ENCODE measurements at places on chromosomes 7 and 10. TPM values are rescaled to one million over a fixed set of nuclear protein-coding genes. Genes with fewer than 3 reads are reported as not detected.

Gene GARIN1A
- total RNA-seq: not detected

- DNase-seq: peak; percentile 67
Observed at GRCh38 chr10:17989908-17990767, 38.4 kb downstream of the SLC39A12 start.

Gene ASIC3
- 2.5 TPM for total RNA-seq

DNA sequence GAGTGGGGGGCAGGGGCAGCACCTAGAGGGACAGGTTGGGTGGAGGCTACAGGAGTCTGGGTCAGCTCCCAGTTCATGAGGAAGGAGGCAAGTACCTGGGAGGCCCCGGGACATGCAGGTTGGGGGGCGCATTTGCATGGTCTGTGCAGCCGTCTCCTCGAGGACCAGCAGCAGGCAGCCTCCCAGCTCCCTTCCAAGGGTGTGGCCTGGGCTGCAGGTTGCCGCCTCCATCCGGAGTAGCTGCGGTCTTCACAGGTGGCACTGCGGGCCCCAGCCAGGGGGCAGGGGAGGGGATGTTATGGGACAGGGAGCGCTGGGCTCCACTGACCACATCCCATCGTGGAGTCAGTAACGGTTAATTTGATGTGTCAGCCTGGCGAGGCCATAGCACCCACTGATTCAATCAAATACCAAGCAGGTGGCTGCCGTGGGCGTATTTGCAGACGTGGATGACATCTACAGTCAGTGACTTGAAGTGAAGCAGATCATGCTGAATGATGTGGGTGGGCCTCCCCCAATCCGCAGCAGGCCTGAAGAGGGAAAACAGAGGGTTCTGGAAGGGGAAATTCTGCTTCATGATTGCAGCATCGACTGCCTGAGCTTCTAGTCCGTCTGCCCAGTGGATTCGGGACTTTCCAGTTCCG lies 81.6 kb downstream of the PRKAG2 start:
- DNase-seq: no peak

DNA sequence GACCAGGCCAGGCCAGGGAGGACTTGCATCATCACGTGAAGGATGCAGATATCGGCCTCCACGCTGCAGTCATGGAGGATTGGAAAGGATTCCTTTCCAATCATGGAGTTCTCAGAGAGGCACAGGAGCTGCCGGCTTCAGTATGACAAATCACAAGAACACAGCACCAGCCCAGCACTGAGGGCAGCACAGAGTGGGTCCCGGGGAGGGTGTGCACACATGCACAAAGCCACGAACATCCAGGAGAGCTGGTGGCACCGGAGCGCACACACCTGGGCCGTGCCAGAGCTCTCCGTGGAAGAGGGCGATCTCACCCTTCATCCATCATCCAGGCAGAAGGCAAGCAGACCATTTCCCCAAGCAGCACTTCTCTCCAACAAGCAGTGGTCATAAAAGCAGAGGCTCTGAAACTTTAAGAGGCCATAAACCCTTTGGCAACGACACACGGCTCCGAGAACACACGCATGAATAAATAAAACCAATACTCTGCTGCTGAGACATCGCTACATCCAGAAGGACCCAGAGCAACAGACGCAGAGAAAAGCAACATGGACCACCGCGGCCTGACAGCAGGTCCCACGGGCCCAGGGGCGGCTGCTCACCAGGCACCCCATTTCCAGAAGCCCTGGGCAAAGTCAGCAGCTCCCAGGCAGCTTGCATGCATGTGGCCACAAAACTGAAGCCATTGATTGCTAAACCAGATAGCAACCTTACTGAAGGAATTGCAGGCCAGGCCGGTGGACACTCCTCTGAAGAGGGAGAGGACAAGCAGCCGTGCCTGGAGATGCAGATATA lies 180.8 kb downstream of the USP6NL start:
- DNase-seq: no peak

DNA sequence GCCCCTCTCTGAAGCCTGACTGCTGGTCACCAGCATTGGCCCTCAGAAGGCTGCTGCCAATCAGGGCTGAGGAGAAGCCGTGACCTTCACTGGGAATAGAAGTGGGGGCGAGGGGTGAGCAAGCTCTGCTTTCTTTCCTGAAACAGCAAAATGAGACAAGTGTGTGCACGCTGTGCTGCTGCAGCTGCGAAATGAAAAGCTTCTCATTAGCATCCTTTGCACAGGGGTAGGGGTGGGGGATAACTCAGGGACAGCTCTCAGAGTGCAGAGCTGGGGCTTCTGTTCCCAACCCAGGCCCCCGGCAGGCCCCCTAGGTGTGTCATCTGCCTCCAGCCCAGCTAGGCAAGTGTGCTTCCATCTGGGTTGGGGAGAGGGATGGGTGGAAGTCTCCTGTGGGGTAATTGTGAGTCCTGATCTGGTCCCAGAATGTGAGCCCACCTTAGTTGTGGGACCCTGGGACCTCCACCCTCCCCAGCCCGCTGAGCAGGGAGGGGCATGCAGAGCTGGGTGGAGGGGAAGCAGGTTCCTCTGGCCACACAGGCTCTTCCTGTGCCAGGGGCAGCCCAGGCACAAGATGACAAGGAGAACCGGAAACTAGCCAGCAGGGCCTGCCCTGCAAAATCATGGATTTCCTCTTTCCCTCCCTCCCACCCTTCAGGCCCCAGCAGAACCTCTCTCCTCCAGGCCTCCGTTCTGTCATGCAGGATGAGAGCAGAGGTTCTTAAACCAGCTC lies 22.2 kb downstream of the ZNF467 start:
- DNase-seq: no peak

DNA sequence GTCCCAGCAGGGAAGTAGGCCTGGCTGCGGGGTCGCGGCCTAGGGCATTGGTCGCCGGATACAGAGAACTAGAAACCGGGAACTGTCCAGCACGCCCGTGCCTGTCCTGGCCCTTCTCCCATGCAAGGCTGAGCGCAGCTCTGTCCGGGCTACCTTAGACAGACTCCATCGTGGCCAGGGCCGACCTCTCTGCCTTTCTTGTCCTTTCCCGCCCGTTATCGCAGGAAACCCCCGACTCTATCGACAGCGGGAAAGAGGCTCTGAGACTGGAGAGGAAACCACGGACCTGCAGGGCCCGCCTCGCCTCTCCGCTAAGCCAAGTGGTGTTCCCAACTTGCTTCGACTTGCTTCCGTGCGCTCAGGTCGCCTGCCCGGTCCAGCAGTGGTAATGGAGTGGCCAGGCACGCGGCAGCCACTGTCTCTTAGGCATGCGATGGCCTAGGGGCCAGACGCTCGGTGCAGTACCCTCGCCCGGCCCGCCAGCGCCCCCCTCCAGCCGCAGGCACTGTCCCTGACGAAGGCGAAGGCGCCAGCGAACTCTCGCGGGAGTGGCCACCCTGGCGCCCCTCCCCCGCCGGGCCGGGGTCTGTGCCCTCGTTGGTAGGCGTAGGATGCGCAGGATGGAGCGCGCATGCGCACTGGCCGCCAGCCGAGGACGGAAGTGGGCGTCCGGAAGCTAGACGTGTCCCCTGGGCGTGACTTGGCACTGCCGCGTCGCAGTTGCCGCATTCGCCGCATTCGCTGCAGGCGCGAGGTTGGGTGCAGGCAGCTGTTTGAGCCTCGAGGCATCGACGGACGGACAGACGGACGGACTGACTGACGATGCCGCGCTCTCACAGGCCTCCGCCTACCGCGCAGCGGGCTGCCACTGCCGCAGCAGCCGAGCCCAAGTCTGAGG lies 54.4 kb downstream of the MCMBP start:
- DNase-seq: no peak

DNA sequence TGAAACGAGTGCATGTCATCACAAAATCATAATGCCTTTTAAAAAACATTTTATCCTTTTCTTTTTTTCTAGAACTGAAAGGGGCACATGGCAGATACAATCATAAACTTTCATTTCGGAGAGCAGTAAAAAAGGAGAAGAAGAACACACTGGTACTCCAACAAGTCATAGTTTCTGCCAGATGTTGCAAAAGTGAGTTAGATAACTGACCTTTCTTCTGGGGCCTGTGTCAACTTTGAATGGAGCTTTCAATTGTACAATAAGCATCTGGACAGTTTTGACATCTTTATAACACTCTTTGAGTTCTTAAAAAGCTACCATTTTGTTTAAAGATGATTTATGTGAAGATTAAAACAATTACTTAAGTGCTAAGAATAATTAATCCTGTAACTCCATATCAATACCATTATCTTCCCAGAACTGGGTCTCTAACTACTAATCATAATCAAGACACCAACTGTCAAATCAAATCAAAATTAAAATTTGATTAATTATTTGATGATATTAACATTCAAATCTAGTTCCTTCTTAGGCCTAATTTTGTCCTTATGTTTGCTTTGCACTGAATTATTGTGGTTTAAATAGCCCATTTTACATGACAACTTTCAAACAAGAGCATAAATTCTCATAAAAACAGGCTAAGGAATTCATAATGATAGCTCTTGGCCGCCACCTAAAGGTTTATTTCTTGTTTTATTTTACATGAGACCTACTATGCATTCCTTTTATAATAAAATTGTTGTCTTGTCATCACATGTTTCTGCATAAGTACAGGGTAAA lies 19.5 kb upstream of the ITGB8 start:
- DNase-seq: no peak

Gene MYH16
- total RNA-seq: 1.4 TPM

Gene FAM241B
- total RNA-seq: 4.2 TPM

GRCh38 chr7:126574276-126575250 lies 678.2 kb downstream of the GRM8 start:
- peak; percentile 48 for DNase-seq

- DNase-seq: no peak
Observed at GRCh38 chr10:95277614-95278013, 13.2 kb downstream of the PDLIM1 start.

Gene IQUB
- under 0.01 TPM for total RNA-seq

DNA sequence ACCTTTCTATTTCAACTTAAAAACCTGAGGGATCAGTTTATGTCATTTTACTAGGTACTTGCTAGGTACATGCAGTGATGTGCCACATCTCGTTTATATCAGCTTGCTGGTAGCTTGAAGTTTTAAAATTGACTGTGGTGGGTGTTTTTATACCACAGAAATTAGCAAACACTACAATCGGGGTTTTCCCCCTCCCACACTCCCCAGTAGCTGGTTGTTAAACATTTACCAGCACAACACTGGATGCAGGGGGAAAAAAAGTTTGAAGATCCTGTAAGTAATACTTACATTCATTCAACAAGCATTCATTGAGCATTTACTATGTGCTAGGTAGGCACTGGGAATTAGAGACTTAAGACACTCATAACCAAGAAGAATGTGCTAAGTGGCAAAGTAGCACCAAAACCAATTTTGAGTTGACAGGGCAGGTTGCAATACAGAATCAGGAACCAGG lies 32.6 kb downstream of the USP6NL start:
- DNase-seq: no peak

Gene HOXA1
- 7.1 TPM for total RNA-seq

DNA sequence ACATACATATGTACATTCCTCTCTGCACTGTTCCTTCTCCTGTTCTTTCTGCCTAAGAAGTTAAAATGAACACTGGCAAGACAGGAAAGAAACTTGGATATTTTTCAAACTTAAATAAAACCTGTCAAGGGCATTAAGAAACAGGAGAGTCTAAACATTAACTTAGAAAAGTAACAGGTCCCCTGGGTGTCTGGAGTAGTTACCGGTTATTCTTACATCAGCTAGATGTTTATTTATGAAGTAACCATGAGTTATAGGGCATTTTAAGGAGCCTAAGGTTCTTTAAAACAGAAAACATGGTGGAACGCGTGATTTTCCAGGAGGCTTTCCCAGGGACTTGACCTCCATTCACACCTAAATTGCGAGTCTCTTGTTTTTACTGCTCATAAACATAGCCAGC lies 148.2 kb downstream of the PRKCQ start:
- no peak for DNase-seq

DNA sequence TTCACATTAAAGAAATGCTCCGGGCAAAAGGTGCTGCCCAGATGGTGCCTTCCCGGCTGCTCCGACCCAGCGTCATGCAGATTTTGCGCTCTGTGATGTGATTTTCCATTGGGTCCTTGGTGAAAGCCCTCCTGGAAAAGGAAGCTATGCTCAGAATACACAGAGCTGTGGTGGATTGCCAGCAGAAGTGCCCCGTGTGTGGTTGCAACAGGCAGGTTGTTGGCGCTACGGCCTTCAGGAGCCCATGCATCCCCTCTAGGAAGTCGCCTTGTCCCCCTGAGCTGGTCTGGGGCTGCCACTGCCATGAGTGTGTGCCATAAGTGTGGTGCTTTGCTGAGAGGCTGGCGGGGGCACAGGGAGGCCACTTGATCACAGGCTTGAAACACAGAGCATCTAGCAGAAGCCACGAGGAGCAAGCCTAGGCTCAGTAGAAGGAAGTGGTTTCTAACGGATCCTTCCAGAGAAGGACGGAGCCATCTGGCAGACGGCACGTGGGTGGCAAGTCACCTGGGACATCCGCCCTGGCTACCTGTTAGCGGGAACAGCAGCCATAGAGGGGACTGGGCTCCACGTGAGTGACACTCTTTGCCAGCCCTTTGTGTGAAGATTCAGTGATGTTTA lies 210.9 kb downstream of the CUX1 start:
- no peak for DNase-seq

Gene ZNF365
- 2.0 TPM for total RNA-seq

GRCh38 chr7:128358233-128358632 lies 3.3 kb downstream of the PRRT4 start:
- DNase-seq: no peak

- no peak for DNase-seq
Observed at GRCh38 chr10:21519397-21519933, 6.0 kb downstream of the SKIDA1 start.

DNA sequence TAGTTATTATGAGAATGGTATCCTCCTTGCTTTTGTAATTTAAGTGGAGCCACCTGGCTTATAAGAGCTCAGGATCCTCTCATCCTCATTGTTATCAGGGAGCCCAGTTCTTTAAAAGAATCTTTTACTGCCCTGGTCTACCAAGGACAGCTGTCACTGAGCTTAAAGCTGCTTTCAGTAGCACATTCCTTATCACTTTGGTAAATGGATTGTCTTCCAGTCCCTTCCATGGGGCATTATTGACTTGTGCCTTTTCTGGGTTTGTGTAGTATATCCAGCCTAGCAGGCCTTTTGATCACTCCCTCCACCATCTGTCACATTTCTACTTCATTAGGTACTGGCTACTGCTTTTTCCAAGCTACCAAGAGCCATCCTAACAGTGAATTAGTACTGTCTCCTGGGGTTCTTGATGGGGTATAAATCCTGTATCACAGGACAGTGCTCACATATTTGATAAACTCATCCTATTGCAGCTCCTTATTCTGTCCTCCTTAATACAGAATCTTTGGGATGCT lies 208.9 kb downstream of the TMEM26 start:
- DNase-seq: no peak

Data from epithelial cell of proximal tubule (primary cell).